Prostate gland (tissue), 2 donors: ENCODE measurements at places on chromosomes 16 and 17.
A peak's percentile ranks its signal among the peaks of the same experiment; 100 is the strongest.

- no peak for DNase-seq
Measured at GRCh38 chr17:46120537-46120936, 72.7 kb downstream of the KANSL1 start.

- DNase-seq: no peak
Measured at GRCh38 chr17:67212714-67213417, 32.1 kb downstream of the HELZ start.

DNA sequence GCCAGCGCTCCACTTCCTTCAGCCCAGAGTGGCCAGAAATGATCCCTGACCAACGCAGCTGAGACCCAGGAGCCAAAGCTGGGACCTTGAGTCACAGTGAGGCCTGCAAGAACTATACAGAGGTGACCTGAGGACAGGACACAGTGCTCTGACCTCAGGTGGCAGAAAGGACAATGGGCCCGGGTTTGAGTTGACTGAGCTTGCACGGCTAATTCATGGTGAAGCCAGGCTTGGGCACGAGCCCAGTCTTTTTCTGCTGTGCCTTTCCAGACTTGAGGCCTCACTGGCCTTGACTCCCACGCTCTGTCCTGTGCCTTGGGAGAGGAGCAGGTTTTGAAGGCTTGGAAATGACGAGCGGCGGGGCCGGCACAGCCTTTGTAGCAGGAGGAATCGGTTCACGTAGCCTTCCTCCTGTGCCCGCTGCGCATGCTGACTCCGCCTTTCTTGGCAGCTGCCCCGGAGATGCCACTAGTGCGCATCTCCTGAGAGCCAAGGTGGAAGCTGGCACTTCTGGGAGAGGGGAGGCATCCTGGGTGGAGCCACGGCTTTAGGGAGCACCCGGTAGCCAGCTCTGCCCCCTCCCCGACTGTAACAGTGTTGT lies 34.9 kb downstream of the NDEL1 start:
- peak; percentile 79 for DNase-seq

GRCh38 chr16:19218581-19218980 lies 50.5 kb downstream of the SYT17 start:
- DNase-seq: no peak

GRCh38 chr16:28303132-28303531 lies 10.8 kb downstream of the SBK1 start:
- DNase-seq: no peak

GRCh38 chr16:88194397-88195268 lies 188.1 kb upstream of the ZNF469 start:
- DNase-seq: no peak

GRCh38 chr16:66746048-66746447 lies 5.4 kb downstream of the DYNC1LI2 start:
- DNase-seq: no peak

DNA sequence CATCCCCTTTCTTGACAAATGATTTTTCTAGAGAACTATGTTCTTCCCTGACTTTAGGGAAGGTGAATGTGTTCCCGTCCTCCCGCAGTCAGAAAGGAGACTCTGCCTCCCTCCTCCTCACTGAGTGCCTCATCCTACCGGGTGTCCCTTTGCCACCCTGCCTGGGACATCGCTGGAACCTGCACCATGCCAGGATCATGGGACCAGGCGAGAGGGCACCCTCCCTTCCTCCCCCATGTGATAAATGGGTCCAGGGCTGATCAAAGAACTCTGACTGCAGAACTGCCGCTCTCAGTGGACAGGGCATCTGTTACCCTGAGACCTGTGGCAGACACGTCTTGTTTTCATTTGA lies 7.4 kb downstream of the NAT9 start:
- DNase-seq: no peak

GRCh38 chr16:85612191-85612800 lies 826 bp upstream of the GSE1 start:
- DNase-seq: peak; percentile 87

DNA sequence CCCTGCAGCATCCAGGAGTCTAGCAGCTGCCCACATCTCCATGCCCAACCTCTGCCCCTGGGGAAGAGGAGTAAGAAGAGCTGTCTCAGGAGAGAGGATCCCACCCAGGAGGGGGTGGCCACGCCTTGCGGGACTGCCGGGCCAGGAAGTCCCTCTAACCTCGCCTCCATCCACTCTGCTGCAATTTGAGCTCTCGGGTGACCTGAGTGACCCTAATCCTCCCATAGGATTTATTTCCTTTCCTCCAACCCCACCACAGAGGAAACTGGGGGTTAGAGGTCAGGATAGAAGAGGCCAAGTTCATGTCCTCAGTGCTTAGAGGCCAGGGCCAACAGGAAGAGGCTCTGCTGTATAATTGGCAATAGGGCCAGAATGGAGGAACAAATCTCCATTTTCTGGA lies 22.6 kb upstream of the NGFR start:
- no peak for DNase-seq

- no peak for DNase-seq
Measured at GRCh38 chr17:2380950-2381649, 19.8 kb downstream of the MNT start.

- DNase-seq: no peak
Measured at GRCh38 chr17:81246679-81247338, 7.7 kb downstream of the NDUFAF8 start.

GRCh38 chr16:24516900-24517669 lies 22.3 kb upstream of the RBBP6 start:
- DNase-seq: peak; percentile 81

DNA sequence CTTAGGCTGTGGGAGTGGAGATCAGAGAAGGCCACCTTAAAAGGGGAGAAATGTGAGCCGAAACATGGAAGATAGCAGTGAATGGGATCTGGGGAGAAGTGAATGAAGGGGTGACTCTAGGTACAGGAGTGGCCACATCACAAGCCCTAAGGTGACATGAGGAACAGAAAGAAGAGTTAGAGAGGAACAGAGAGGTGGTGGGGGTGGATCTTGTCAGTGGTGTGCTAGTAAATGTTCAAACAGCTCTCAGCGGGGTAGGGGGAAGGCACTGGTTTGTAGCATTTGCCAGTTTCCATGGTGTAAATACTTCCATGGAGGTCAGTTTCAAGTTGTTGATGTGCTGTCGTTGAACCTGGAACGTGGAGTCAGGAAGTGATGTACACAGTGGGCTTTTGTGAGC lies 90.8 kb downstream of the SDR42E1 start:
- DNase-seq: no peak

DNA sequence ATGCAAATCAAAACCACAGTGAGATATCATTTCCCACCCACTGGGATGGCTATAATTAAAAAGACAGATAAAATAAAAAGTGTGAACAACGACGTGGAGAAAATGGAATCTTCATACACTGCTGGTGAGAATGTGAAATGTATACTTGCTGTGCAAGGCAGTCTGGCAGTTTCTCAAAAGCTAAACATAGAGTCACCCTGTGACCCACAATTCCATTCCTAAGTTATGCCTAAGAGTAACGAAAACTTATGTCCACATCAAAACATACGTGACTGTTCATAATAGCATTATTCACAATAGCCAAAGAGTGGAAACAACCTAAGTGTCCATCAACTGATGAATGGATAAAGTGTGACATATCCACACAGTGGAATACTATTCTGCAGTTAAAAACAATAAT lies 38.1 kb upstream of the VPS4A start:
- DNase-seq: no peak

DNA sequence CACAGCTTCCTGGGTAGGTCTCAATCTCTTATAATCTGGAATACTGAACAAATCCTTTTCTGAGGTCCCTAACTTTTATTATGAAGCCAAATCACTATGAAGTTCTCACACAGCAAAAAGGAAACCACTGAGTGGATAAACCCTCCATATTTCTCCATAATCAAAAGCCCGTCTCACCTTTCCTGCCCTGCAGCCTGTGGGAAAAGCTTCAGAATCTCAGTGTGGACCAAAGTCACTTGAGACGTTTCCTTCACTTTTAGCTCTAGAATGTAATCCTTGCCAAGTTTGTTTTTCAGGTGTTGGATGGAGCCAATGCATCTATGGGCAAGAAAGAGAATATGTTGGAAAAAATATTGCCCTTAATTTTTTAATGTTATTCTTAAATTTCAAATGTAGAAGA lies 22.0 kb upstream of the ABCA9 start:
- DNase-seq: no peak

DNA sequence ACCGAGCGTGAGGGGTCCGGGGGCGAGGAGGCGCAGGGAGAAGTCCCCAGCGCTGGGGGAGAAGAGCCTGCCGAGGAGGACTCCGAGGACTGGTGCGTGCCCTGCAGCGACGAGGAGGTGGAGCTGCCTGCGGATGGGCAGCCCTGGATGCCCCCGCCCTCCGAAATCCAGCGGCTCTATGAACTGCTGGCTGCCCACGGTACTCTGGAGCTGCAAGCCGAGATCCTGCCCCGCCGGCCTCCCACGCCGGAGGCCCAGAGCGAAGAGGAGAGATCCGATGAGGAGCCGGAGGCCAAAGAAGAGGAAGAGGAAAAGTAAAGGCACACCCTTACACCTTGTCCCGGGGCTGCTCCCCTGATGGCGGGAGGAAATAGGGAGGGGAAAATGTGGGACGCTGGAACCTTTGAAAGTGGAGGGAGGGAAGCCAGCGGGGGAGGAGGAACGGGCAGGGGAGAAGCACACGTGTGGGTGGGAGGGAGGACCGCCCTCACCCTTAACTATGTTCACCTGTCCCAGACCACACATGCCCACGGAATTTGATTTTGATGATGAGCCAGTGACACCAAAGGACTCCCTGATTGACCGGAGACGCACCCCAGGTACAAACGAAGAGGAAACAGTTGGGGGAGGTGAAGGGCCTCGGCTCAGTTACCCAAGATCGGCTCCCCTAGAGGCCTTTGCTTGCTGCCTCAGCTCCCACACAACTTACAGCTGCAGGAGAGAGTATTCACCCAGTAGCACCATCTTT lies 916 bp downstream of the PAGR1 start:
- peak; percentile 55 for DNase-seq

GRCh38 chr17:64174686-64175456 lies 44.9 kb upstream of the ERN1 start:
- no peak for DNase-seq

GRCh38 chr16:24741862-24742261 lies 12.4 kb downstream of the TNRC6A start:
- DNase-seq: no peak

DNA sequence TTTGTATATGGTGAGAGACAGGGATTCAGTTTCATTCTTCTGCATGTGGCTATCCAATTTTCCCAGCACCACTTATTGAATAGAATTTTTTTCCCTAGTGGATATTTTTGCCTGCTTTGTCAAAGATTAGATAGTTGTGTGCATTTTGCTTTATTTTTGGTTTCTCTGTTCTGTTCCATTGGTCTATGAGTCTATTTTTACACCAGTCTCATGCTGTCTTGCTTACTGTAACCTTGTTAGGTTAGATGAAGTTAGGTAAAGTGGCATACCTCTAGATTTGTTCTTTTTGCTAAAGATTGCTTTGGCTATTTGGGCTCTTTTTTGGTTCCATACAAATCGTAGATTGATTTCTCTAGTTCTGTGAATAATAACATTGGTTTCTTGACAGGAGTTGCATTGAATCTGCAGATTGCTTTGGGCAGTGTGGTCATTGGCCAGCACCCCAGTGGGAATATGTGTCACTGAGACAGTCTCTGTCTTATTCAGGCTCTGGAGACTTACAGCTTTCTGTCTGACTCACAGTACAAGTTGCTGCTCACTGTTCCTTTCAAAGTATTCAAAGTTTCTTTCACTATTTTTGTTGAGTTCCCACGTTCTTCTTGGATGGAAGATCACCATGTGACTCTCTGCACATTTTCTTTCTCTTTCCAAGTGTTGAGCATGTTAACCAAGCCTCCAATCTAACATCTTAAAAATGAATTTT lies 709.1 kb downstream of the CDH11 start:
- no peak for DNase-seq

DNA sequence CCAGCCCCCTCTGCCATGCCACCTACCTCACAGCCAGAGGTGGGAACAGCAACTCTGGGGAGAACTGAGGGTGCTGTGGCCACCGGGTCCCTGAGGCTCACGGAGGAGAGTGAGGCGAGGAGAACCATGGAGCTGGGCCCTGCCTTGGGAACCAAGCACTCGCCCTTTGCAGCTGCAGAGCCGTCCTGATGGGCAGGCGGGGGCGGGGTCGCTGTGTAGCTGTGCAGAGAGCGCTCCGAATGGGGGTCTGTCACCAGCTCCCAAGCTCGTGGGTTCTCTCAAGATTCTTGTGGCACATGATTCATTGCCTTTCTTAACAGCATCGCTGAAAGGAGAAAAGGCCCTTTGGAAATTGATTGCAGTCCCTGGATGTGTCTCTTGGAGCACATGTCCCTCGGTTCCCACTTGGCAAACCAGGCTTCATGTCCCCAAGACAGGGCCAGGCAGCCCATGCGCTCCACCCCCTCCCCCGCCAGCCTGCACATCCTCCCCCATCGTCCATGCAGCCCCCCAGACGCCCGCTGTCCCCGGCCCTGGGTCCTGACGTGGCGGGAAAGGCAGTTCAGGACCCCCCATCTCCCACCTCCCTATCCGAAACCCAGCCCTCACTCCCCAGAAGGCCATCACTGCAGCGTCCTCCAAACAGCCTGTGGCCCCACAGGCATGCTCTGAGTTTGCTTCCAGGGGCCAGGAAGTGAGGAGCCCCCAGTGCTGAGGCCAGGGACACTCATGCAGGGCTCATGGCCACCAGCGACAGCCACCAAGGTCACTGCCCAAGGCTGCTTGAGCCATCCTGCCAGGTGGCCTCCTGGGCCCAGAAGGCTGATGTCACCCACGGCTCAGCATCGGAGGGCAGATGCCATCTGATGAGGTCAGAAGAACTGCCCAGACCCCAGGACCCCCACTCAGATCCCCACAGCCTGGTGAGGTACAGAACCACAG lies 20.6 kb upstream of the CHMP6 start:
- no peak for DNase-seq

- no peak for DNase-seq
Measured at GRCh38 chr16:83045790-83046189, 419.0 kb downstream of the CDH13 start.

DNA sequence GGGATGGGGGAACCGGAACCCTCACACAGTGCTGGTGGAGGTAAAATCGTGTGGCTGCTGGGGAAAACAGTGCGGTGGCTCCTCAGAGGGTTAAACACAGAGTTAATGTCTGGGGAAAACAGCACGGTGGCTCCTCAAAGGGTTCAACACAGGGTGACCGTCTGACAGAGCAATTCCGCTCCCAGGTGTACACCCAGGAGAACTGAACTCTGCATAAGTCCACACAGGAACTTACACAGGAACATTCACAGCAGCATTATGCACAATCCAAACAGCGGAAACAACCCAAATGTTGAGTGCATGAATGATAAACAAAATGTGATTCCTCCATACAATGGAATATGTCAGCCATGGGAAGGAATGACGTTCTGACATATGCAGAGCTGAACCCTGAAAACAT lies 51.4 kb downstream of the CCDC57 start:
- no peak for DNase-seq
